Smooth muscle cell of the umbilical artery (primary cell): ENCODE measurements at places on chromosomes 2 and 18. TPM values are rescaled to one million over a fixed set of nuclear protein-coding genes. Genes with fewer than 3 reads are reported as not detected.

The IDH1 gene
- 228 and 311 TPM in 2 replicates for total RNA-seq

The FBXO15 gene
- 0.37 and 0.59 TPM in 2 replicates for total RNA-seq

The MCM6 gene
- total RNA-seq, result 7.7 and 23.6 TPM in 2 replicates

The SERPINB4 gene
- total RNA-seq, result 0.09 TPM in 1 of 2 replicates, not detected in the other

The ACTG2 gene
- total RNA-seq, result 94.1 and 175 TPM in 2 replicates

The TACR1 gene
- total RNA-seq, result not detected in 2 replicates

The SMYD1 gene
- total RNA-seq, result not detected in 2 replicates

The OSR1 gene
- total RNA-seq, result 1.2 and 1.8 TPM in 2 replicates

The ATP8B1 gene
- total RNA-seq, result 9.5 and 74.6 TPM in 2 replicates
